Astrocyte of the spinal cord (primary cell): ENCODE measurements at places on chromosomes 11 and 22.

DNA sequence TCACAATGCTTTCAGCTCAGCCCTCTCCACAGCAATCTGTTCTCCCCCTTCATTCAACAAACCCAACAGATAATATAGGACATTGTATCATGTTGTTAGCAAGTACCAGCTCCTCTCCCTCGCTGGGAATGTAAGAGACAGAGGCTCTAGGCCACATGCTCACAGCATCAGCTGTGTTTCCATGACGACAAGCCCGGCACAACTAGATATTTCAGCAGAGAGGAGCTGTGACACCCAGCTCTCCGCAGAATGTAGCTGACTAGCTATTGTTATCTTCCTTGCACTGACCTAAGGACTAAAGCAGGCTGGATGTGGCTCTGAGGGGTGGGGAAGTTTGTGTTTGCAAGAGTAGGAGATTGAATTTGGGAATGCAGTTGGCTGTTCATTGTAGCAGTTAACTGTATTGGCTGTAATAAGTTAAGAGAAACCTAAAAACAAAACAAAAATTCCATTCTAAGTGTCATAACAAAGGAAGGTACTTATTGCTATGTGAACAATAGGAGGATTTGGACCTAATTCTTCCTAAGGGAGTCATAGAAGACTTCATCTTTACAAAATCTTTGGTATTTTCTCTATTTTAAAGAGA, 28.0 kb upstream of the RRAS2 start:
- peak; percentile 78 for DNase-seq

DNA sequence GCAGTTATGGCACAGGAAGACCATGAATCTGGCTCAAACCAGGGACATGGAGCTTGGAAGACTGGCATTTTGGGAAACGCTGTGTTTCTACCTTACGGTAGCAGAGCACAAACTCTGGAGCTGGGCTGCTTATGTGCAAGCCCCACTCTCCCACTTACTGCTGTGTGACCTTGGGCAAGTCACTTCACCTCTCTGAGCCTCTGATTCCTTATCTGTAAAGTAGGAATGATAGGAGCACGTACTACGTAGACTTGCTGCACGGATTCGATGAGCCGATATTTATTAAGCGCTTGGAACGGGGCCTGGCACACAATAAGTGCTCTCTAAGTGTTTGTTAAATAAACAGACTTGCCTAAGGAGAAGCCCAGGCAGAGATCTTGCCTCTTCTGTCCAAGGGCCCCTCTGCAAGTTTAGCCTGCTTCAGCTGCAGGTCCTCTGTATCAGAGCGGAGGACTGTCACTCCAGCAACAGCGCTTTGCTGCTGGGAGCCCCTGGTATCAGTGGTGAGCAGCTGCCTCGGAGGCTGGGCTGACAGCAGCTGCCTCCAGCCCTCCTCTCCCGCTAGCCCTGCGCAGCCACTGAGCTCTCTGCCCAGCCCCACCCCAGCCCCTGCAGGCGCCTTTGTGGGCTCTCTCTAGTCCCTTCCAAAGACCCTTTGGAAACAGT, 96.9 kb upstream of the ANO1 start:
- DNase-seq, result no peak

DNA sequence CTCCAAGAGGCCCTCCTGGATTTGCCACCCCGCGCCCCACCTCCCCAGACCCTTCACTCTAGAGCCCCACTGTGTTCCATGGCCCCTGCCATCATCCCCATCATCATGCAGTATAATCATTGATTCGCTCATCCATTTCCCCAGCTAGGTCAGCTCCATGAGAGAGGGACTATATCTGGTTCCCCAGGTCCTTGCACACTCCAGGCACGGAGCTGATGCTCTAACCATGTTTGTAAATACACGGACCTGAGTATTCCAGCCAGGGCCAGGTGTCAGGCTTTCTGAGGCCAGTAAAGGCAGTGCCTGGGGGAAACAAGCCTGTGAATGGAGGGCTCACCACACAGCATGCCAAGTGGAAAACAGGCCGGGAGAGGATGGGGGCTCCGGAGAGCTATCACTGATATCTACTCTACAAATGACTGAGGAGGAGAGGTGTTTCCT, 27.1 kb upstream of the OAF start:
- no peak for DNase-seq

- DNase-seq, result no peak
Observed at GRCh38 chr11:34910817-34911216, 5.4 kb downstream of the APIP start.

- no peak for DNase-seq
Observed at GRCh38 chr11:68963779-68964178, 17.0 kb downstream of the MRGPRD start.

DNA sequence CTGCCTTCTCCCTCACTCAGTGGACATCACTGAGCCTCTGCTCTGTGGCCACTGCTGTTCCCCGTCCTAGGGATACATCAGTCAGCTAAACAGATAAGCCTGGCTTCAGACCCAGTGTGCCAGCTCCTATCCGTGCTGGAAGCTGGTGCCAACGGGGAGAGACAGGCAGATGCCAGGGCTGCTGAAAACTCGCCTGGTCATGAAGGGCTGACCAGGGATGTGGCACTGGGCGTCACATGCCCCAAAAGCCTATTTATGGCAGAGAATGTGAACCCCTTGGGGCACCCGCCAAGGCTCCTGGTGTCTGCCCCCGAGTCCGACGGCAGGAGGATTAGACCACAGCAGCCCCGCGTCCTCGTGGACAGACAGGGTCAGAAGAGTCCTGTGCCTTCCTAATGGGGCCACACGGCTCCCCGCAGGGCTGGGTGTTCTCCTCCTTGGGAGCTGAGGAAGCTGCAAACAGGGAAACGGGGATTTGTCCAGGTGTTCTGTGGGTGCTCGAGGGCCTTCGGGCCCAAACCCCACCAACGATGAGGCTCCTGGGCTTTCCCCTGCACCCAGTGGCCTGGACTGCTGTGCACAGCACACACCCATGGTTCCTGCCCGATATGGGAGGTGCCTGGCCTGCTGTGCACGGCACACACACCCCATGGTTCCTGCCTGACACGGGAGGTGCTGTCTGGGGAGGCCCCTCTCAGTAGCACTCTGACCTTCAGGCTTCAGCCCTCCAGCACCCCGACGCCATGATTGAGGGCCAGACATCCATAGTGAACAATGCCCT, 19.9 kb downstream of the ANO1 start:
- no peak for DNase-seq

DNA sequence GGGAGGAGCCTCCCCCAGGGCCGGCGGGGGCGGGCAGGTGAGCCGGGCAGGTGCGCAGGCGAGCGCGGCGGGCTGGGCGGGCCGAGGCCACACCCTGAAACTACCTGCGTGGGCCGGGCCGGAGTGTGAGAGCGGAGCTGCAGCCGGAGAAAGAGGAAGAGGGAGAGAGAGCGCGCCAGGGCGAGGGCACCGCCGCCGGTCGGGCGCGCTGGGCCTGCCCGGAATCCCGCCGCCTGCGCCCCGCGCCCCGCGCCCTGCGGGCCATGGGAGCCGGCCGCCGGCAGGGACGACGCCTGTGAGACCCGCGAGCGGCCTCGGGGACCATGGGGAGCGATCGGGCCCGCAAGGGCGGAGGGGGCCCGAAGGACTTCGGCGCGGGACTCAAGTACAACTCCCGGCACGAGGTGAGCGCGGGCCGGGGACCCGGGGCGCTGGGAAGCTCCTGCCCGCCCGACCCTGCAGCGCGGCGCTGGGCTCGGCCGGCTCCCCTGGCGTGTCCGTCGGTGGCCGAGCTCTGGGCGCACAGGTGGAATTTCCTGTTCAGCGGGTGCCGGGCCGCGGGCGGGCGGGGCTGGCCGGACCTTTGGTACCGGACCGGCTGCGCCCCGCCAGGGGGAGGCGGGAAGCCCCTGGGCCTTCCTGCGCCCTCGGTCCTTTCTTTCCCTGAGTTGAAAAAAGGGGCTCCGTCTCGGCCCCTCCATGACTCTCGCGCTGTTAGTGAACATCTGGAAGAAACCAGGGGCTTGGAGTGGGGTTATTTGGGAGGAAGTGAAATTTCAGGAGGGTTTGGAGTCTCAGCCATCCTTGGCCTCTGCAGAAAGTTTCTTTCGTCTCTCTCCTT, at the start of gene ST14:
Gene ST14, plus strand, starts transcription at position 126 of the 841 bp plus-strand sequence. Its CDS starts 198 bp downstream, at position 324.
- DNase-seq, result no peak

DNA sequence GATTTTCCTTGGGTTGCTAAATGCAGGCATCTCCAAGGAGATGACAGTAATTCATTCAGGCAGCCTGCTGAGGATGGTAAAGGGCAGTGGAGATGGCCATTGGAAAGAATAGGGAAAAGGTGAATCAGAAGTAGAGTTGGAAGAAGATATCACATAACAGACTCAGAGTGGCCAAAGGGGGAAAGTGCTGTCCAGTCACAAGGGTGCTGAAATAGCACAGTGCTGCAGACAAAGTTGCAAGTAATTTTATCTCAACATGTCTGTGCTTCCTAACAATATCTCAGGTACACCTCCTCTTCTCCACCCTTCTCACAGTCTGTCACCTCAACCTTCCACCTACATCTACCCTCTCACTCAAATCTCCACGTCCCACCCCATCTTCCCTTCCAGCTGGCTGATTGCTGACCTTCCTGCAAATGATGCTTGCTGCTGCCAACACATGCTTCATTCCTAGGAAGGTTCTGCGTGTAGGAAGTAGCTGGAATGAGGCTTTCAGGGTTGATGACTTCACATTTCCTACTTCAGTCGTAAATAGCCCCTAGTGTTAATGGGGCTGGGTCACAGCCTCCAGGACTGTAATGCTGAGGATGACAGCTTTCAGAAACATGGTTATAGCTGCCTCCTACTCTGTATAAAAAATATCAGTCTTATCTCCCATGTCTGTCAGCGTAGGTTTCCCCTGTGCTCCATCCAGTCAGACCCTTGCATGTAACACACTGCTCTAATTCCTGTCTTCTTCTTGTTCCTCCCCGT, 123.9 kb downstream of the CTNND1 start:
- DNase-seq, result no peak

DNA sequence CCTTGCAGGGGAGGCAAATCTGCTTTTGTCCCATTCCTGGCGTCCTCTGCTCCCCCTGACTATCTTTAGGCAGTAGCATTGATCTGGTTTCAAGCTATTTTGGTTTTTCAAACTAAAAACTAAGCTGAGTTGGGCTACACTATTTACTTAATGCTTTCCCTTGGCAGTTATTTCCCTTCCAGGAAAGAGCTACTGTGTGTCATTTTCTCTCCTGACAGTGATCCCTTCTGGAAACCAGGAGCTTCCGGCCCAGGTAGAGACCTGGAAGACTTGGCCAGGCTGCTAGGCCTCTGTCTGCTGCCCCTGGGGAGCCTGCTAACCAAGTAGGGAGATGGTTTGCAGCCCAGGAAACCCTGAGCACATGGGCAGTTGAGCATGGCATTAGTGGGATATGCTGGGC, 35.0 kb downstream of the NAV2 start:
- DNase-seq, result no peak

GRCh38 chr22:46052801-46053562, 76.0 kb upstream of the WNT7B start:
- DNase-seq, result peak; percentile 38

DNA sequence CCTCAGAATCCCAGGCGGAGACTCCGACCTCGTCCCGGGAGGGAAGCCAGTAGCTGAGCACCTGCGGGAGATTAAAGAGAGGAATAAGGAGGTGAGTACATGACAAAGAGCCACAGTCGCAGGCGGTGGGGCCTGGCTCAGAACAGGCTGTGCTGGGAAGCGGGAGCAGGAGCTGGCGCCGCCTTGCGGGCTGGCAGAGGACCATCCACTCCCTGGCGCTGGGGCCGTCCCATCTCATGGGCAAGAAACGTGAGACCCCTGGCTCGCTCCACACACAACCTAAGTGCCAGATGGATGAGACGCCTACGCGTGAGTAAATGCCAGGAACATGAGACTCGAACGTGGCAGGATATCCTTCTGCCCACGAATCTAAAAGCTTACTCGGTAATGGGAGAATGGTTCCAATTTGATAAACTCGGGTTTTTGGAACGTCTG, 6.3 kb downstream of the CEND1 start:
- peak; percentile 85 for DNase-seq

DNA sequence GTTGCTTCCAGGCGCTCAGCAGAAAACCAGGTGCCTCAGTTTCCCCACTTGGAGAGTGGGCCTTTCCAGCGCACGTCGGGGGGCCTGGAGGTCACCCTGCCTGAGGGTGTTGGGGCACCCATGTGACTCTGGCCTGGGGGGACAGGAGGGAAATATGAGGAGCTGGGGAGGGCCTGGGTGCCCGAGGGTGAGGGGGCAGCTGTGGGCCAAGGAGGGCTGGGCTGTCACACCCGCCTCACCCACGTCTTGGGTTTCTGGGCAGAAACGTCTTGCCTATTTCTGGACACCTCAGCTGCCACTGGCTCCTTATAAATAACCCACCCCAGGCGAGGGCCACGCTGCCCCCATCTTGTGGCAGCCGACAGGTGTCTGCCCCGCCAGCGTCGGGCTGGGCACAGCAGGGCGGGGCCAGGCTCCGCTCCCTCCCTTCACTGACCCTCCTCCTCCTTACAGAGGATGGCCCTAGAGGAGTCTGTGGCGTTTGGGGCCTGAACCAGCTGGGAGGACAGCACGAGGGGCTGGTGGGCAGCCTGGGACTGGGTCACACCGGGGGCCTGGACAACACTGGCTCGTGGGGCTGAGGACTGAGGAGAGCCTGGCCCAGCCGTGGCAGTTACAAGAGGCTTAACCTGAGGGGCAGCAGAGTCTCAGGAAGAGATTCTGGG, 1.5 kb downstream of the TNNT3 start:
- no peak for DNase-seq

DNA sequence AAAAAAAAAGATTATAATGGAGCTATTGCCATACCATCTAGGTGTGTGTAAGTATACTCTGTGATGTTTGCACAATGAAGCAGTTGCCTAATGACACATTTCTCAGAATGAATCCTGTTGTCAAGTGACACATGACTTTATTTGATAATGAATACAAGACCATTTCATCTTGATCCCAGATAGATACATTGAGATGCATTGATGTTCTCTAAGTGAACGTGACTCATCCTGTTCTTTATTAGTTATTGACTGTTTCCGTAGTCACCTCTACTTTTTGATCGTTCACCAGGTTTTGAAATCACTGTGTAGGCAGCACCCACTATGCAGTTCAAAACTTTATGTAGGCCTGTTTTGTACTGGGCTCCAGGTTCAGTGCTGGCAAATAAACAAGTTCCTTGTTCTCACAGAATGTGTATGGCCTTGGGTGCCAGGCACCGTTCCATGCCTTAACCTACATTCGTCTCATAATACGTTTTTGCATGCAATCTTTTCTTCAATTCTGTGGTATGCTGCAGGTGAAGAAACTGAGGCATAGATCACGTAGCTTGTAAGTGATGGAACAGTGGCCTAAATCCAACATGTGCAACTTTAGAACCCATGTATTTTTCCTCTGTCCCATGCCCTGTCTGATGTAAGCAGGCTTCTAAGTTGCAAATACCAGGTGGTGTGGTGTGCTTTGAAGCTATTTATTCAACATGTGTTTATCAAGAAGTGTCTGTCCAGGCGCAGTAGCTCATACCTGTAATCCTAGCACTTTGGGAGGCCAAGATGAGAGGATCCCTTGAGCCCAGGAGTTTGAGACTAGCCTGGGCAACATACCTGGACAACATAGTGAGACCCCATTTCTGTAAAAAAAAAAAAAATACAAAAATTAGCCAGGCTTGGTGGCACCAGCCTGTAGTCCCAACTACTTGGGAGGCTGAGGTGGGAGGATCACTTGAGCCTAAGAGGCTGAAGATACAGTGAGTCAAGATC, 10.4 kb downstream of the SREBF2 start:
- DNase-seq, result no peak
